ENCODE measurements at places on chromosomes 4 and X. TPM values are rescaled to one million over a fixed set of nuclear protein-coding genes. Genes with fewer than 3 reads are reported as not detected.

GRCh38 chrX:46279214-46279924, 265.9 kb downstream of the ZNF674 start:
- DNase-seq, result no peak

Gene BMP3
- 25.3 TPM for total RNA-seq

DNA sequence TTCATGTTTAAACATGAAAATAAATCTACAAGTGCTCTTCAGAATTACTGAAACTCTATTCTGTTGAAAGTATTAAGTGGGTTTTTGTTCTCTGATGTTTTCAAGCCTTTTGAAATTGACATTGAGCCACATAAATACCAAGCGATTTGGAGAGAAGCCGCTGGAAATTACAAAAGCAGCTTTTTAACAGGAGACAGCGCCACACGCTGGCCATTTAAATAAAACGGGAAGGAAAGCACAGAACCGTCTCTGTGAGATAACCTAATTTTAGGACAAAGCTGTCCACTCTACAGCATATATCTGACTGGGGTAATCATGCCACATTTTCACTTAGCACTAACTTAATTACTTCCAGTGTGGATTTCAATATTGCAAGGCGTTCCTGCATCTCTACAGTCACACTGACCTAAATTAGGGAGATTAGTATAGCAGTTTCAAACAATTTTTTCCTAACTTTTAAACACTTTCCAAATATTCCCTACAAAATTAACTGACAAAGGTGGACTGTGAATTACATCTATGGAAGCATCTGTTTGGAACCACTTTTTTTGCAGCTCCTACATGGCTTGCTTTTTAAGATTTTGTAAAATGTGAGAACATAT, 6.8 kb upstream of the ANOS1 start:
- no peak for DNase-seq

GRCh38 chr4:94533405-94534223, 81.9 kb downstream of the PDLIM5 start:
- no peak for DNase-seq

- DNase-seq, result no peak
These were observed 6.9 kb upstream of the MSANTD1 start for GRCh38 chr4:3241898-3242524.

All from breast epithelium (tissue), 4 donors.